Mucosa of gallbladder (tissue), 1 donor: ENCODE measurements at places on chromosomes 4 and X. TPM values are rescaled to one million over a fixed set of nuclear protein-coding genes. Genes with fewer than 3 reads are reported as not detected.

Gene CCSER1
- 5.4 TPM for total RNA-seq

GRCh38 chr4:3122081-3122563 lies 47.6 kb downstream of the HTT start:
- no peak for DNase-seq

Gene COL25A1
- 0.55 TPM for total RNA-seq

Gene SLC25A4
- total RNA-seq = 58.9 TPM
